ENCODE measurements at places on chromosomes 12 and 14.

GRCh38 chr12:96249196-96250118, 55.3 kb downstream of the ELK3 start:
- peak; percentile 66 for DNase-seq

DNA sequence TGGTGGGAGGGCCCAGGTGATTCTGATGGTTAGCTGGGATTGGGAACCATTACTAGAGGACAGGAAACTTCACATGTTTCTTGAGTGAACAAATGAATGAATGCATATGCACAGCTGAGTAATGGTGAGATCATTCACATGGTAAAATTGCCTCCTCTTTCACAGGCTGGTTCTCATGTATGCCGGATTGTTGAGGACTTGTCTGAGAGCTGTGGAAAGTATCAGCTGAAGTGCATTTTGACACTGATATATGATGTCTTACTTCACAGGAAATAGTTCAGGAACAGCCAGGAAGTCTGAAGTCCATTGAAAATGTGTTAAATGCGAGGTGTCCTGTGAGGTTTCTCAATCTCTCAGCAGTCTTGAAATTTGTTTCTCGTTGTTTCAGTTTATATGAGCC, 77.6 kb upstream of the DACT1 start:
- peak; percentile 75 for DNase-seq

- no peak for DNase-seq
Measured at GRCh38 chr14:104517426-104517825, 62.1 kb upstream of the C14orf180 start.

DNA sequence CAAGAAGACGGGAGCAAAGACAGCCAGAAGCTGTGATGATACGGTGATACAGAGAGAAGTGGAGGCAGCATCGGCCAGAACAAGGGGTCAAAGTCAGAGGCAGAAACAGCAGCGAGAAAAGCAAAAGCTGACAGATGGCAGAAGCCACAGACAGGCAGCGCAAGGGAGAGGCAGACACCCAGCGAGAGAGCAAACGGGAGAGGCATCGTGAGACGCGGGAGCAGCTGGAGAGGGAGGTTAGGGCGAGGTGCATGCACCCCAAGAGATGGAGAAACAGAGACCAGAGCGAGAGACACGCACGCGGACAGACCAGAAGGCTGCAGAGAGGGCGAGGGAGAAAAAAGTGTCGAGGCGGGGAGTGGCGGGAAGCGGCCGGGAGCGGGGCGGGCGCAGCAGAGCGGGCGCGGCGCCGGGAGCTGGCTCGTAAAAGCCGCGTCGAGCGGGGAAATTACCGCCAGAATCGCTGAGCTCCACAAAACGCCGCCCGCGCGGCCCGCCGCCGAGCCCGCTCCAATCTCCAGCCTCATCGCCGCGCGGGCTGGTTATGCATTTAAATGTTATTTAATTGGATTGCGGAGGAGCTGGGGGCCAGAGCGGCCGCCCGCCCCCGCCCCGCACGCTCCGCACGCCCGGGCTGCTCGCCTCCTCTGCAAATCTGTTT, 15.6 kb downstream of the SMUG1 start:
- DNase-seq, result peak; percentile 30

DNA sequence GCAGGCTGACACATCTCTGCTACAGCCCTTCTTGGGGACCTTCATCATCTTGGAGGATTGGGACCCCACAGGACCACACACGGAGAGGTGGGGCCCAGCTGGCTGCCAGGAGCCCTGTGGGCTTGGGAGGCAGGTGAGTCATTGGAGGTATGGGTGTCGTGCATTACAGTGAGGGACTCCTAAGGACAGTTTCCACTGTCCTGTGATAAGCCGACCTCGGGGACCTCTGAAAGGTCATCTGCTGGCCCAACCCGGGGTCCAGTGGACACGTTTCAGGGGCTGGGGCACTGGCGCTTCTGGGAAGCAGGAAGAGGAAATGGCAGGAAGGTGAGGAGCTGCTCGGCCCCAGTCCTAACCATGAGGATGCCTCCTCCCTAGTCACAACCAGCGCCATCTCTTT, 238.0 kb downstream of the BCL11B start:
- DNase-seq, result no peak

GRCh38 chr12:95940514-95940913, 1.9 kb downstream of the CCDC38 start:
- DNase-seq, result no peak

- no peak for DNase-seq
Measured at GRCh38 chr12:20718294-20718693, 23.2 kb downstream of the SLCO1C1 start.

GRCh38 chr12:16285586-16285985, 8.1 kb upstream of the SLC15A5 start:
- DNase-seq, result peak; percentile 11

DNA sequence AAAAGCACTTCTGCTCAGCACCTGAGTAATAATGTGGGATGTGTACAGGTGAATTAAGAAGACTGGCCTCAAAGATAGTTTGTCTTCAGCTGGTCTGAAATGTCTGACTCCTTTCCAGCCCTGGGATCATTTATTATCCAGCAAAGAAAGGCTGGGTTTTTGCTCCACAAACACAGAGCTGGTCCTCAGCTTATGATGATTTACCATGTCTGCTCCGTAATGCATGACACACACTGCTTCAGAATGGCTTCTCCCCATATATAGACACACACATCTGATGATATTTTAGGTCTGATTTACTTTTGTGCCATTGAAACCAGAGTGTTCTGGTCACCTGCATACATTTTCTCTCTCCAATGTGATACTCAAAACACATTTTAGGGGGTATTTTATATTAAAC, 225.0 kb downstream of the SLC25A21 start:
- DNase-seq, result no peak

DNA sequence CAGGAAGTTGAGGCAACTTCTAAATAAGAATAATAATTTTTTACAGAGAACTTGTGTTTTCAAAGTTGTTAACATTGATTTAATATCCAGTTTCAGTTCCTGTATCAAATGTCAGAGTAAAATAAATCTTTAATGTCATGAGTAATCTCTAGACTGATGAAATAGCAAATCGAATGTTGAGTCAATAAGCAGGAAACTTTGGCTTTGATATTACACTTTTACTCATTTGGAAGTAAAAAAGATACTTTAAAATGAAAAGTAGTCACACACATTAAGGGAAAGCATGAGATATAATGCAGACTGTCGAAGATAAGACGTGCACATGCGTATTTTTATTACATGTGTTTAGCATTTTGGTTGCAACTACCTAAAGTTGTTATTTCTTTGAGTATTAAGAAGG, 78.2 kb upstream of the PTGDR start:
- DNase-seq, result peak; percentile 7

GRCh38 chr12:113651662-113652061, 180.0 kb upstream of the LHX5 start:
- DNase-seq, result no peak

GRCh38 chr12:47907851-47908454, 3.2 kb upstream of the VDR start:
- DNase-seq, result no peak

DNA sequence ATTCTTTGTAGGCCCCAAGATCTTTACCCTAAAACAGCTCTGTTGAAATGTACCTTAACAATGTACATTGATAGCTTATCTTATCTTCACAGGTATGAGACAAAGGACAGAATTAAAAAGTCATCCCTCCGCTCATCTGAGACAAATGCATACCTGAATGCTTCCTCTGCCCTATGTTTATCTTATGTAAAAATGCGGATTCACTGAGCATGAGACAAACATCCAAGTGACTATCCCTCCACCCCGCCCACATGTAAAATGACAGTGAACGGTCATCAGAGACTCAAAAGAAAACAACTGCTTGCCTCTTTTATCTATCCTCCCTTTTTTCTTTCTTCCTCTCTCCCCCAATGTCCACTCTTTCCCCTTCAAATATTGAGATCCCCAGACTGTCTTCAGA, 37.2 kb upstream of the ZNF740 start:
- DNase-seq, result no peak

- no peak for DNase-seq
Measured at GRCh38 chr14:71115306-71115705, 208.0 kb downstream of the PCNX1 start.

- DNase-seq, result no peak
Measured at GRCh38 chr14:71487449-71487848, 444.8 kb upstream of the RGS6 start.

DNA sequence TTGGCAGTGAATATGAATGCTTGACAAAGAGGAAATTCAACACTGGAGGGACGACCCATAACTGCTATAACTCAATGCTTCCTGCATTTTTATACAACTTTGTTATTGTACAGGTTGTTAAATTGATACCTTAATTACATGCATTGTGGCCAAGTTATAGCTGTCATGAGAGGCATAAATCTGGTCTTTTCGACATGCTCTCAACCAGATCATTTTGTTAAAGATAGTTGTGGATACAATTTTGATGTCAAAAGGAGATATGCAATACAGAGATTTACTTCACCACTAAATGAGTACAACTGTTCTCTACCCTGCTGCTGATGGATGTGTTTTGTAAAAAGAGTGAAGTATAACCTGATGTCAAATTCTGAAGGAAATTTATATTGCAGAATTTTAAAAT, 946.0 kb downstream of the GALC start:
- DNase-seq, result no peak

GRCh38 chr12:56641219-56641618, 4.6 kb downstream of the ATP5F1B start:
- DNase-seq, result no peak

DNA sequence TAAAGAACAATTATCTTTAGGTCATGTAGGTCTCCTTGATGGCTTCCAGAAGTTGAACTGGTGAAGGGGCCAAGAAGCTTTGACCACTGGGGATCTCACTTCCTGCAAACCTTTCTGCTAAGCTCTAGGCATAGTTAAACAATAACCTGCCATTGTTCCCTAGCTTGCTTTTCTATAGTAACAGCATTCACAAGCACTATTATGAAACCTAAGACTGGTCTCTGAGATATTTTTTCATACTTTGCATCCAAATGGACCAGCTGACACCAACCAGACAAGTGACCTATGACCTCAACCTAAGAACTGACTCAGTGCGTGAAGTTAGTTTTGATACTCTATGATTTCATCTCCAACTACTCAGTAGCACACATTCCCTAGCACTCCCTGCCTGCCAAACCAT, 129.1 kb downstream of the PTPRB start:
- no peak for DNase-seq

Data from iris pigment epithelial cell (primary cell).